IMR-90 (cell line): ENCODE measurements at places on chromosomes 12 and 14. TPM values are rescaled to one million over a fixed set of nuclear protein-coding genes. Genes with fewer than 3 reads are reported as not detected.
A peak's percentile ranks its signal among the peaks of the same experiment; 100 is the strongest.

KRT83 gene
- not detected in 2 replicates for total RNA-seq

NRL gene
- total RNA-seq, result 0.18 and 0.28 TPM in 2 replicates

OTUB2 gene
- 2.2 and 2.5 TPM in 2 replicates for total RNA-seq

NYNRIN gene
- total RNA-seq, result 1.7 and 2.2 TPM in 2 replicates

PLA2G1B gene
- not detected in 2 replicates for total RNA-seq

SDSL gene
- 5.6 and 6.3 TPM in 2 replicates for total RNA-seq

- no peak for DNase-seq
Observed at GRCh38 chr14:23148591-23149249, 29.7 kb upstream of the CEBPE start.

GRCh38 chr14:56002876-56003625 lies 115.2 kb upstream of the PELI2 start:
- DNase-seq, result no peak

GRCh38 chr14:74710480-74710879 lies 2.4 kb downstream of the AREL1 start:
- DNase-seq, result no peak

DNA sequence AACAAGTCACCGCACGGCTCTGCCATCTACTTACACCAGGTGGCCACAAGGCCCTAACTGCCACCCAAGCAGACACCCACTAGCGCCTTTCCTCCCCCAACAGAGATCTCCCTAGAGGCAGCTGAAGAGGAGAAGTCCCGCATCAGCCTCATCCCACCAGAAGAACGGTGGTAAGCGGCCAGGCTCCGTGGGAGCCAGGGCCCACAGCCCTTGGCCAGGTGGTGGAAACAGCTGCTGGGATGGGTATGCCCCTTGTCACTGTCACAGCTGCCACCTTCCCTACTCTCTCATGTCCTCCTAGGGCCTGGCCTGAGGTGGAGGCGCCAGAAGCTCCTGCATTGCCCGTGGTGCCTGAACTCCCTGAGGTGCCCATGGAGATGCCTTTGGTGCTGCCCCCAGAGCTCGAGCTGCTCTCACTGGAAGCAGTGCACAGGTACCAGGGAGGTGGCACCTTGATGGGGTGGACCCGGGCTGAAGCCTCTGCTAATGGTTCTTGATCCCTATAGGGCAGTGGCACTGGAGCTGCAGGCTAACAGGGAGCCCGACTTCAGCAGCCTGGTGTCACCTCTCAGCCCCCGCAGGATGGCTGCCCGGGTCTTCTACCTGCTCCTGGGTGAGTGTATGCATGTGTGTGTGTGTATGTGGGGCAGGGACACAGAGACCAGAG lies 7.5 kb downstream of the REC8 start:
- DNase-seq, result no peak

- DNase-seq, result peak; percentile 62
Observed at GRCh38 chr12:106144847-106145246, 6.1 kb upstream of the NUAK1 start.

- DNase-seq, result no peak
Observed at GRCh38 chr12:56873382-56873781, 60.8 kb downstream of the SDR9C7 start.

DNA sequence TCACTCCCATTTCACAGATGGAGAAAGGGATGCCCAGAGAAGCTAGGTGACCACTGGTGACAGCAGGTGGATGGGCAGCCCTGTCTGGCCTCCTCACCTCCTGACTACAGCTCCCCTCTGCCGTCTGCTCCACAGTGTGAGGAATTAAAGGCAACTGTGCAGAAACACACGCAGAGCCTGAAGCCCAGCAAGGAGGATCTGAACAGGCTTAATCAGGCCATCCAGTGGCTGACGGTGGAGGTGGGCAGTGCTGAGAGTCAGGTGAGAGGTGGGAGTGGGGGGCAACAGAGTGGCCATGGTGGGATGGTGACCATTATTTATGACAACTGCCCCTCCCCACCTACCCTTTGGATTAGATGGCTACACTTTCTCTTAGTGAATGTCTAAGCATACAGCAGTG lies 1.2 kb downstream of the KRT86 start:
- no peak for DNase-seq

DNA sequence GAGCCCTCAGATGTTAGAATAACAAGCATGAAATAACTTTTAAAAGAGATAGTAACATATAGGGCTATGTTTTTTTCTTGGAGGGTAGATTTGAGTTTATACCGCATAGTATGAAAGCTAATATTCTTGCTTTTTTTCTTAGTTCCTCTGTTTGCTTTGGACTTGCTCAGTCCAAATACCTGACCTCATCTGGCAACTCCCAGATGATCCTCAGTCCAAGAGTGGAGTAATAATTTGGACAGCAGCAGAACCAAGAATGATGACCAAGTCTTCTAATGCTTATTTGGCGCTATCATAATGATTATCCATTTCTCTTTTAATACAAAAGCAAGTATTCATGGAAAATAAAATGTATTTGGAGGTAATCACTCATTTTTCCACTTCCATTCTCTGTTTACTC lies 45.6 kb downstream of the GUCY2C start:
- DNase-seq, result no peak

GRCh38 chr12:62284749-62285148 lies 24.5 kb downstream of the USP15 start:
- no peak for DNase-seq
